CD4-positive, alpha-beta T cell treated with Interleukin-12 subunit alpha and Interleukin-12 subunit beta, for 1 hour (primary cell): ENCODE measurements at places on chromosomes 7 and 10.

- no peak for DNase-seq
Measured at GRCh38 chr10:101525848-101526247, 62.2 kb downstream of the POLL start.

- DNase-seq, result no peak
Measured at GRCh38 chr7:105830405-105831301, 45.7 kb downstream of the ATXN7L1 start.

GRCh38 chr10:91566115-91566514, 66.8 kb downstream of the PPP1R3C start:
- DNase-seq, result no peak

DNA sequence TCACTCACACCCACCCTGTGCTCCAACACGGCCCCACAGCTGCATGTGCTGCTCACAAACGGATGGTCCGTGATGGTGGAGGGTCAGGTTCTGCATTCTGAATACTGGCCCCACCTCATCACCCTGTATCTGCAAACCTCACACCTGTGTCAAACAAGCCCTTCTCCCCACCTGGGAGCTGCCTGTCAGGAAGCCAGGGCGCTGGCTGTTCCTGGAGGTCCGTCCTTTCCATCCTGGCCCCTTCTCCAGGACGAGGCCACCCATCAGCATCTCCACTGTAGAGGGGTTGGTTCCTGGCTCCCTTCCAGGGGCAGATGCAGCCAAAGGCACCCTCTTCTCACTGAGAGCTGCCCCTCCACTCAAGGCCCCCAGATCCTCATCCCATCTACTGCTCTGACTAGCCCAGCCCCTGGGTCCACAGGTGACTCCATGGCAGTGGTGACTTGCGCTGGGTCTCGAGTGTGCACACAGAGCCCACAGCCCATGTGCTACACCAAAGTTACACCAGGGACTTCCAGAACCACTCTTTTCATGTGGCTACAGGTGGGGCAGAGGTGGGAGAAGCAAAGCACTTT, 229.4 kb downstream of the TNS3 start:
- DNase-seq, result no peak

GRCh38 chr7:124908259-124908658, 21.4 kb downstream of the POT1 start:
- DNase-seq, result no peak

GRCh38 chr7:47416492-47417480, 165.1 kb downstream of the TNS3 start:
- no peak for DNase-seq

GRCh38 chr7:150404172-150404804, 25.2 kb downstream of the ZNF775 start:
- no peak for DNase-seq

DNA sequence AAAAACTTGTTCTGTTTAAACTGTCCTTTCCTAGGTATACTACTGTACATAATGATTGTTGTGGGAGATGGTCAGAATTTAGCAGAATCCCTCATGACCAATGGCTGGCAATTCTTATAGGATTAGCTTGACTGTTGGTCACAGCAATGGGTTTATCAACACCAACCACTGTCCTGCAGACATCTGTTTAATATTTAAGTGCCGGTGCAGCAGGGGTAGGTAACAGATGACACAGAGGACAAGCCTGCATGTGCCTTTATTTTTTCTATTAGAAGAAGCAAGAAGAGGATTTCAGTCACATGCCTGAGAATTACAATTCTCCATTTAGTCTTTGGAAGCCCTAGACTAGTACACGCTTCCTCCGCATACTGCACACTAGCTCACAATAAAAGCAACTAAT, 48.4 kb downstream of the CCDC6 start:
- DNase-seq, result no peak

GRCh38 chr7:37394158-37394557, 54.5 kb downstream of the ELMO1 start:
- DNase-seq, result no peak

GRCh38 chr10:124465777-124466488, 4.3 kb downstream of the LHPP start:
- DNase-seq, result no peak

- DNase-seq, result no peak
Measured at GRCh38 chr7:85634951-85635350, 448.1 kb upstream of the SEMA3D start.

DNA sequence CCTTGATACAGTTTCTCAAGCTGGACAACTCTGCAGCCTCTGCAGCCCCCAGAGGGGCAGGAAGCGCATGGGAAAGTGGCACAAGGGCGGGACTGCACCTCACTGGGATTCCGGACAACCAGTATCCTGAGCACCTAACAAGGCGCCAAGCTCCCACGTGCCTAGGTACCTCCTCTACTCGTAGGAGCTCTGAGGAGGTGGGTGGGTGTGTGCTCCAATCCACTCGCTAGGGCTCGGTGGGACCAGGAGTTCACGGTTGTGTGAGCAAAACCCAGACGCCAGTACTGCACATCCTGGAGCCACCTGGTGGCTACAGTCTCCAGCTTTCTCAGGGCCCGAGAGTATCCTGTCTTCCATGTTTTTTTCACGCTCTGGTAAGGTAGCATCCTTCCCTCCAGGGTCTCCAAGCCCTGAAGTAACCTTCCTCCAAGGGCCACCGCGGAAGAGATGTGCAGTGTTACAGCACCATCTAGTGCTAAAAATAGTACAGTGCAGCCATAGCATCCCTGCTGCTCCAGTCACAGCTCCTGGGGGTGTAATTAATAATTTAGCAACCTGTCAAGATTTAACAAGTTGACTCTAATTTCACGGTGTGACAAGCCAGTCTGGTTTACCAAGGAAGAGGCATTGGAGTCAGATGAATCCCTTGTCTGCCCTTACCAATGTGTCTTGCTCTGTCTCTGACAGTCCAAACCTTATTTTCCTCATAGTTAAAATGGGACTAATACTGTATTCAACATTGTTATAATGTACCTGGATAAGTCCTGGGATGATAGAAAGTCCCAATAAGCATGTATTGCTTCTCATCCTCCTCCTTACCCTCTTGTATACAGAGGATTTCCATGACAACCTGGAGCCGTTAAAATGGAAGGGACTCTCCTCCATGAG, 70.4 kb downstream of the HERPUD2 start:
- DNase-seq, result peak; percentile 59

GRCh38 chr10:101716891-101717659, 22.1 kb upstream of the FBXW4 start:
- no peak for DNase-seq

GRCh38 chr7:13097499-13097898, 410.1 kb downstream of the ARL4A start:
- no peak for DNase-seq

DNA sequence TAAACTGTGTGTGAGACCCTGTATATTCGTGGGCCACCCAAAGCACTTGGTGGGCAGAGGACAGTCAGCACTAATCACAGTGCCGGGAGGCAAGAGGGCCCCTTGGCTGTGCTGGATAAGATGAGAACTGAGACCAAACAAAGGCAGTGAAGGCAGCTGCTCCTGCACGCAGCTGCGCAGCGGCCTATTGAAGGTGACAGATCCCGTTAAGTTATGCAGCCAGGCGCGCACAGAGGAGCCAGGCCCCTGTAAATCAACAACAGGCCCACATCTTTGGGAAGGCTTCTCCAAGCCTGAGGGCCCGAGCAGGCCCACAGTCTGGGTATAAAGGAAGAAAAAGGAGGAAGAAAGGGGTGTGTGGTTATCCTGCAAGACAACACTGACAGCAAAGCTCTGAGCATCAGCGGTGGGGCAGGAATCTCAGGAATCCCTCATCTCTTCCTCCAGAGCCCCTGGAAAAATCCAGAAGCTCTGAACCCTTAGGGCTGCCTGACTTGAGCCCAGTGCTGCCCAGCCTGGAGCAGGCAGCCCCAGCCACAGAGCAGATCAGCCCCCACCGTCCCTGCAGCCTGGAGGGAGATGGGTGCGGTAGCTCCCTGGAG, 154.2 kb downstream of the ARHGAP12 start:
- DNase-seq, result no peak

DNA sequence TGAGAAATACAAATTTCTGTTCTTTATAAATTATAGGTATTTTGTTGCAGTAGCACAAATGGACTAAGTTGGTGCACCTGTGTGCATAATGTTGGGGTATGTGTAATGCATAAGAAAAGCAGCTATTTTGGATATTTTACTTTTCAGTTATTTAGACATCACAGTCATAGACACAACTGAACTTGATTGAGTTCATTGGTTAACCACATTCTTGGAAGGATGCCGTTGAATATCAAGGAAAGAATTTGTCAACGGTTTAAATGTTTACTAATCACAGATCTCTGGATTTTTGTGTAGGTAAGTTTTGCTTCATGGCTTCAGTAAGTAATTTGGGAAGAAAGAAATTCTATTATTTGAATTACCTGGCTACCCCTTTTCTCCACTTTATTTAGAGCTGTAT, 4.1 kb downstream of the OTUD1 start:
- DNase-seq, result no peak

GRCh38 chr7:93039786-93040185, 78.0 kb downstream of the SAMD9 start:
- no peak for DNase-seq

GRCh38 chr7:94190599-94191061, 186.5 kb upstream of the BET1 start:
- no peak for DNase-seq
